Forelimb muscle (tissue), 1 donor: ENCODE measurements at places on chromosomes 7 and 10.

DNA sequence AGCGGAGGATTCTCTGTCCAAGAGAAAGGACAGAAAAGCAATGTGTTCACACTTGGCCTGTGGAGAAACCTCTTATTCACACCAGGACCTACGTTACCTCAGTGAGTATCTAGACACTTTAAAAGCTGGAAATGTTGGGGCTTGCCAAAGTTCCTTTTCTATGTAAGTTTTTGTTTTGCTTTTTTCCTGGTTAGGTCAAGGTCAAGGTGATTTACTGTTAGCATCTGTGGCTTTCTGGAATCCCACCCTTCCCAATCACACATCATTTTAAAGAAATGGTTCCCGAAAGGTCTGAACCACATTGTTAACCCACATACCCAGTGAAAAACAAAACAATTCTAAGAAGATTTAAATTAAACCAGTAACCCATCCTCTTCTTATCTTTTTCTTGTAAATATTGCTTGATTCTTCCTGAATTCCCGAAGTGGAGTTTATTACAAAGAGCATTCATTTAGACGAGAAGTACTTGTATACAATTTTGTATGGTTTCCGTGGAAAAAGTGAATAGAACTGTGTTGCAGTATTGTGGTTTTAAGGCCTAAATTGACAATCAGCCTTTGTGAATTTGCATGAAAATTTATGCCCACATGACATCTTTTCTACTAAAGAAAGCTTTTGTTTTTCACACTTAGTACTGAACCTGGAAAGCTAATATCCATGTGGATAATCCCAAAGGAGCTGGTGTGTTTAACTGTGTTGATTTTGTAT, 827.0 kb upstream of the IGFBP3 start:
- DNase-seq = no peak

DNA sequence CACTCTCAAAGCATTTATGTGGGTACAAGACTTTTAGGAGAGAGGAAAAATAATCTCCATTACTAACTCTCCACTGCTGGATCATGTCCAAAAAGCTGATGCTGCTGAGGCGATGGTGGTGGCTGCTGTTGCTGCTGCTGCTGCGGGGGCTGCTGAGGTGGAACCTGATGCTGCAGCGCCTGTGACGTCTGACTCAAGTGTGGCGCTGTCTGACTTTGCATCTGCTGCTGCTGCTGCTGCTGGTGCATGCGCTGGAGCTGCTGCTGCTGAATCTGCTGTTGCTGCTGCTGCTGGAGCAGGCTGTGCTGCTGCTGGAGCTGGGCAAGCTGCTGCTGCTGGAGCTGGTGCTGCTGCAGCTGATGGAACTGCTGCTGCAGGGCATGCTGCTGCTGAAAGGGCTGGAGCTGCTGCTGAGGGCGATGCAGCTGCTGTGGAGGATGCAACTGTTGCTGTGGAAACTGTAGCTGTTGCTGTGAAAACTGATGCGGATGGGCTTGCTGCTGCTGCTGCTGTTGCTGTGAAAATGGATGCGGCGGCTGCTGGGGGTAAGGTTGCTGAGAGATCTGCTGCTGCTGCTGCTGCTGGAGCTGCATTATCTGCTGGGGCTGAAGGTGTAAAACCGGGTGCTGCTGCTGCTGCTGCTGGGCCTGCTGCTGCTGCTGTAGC, 34.5 kb downstream of the PAXIP1 start:
- DNase-seq = no peak

GRCh38 chr10:72682638-72683037, 9.3 kb upstream of the MCU start:
- DNase-seq = no peak

DNA sequence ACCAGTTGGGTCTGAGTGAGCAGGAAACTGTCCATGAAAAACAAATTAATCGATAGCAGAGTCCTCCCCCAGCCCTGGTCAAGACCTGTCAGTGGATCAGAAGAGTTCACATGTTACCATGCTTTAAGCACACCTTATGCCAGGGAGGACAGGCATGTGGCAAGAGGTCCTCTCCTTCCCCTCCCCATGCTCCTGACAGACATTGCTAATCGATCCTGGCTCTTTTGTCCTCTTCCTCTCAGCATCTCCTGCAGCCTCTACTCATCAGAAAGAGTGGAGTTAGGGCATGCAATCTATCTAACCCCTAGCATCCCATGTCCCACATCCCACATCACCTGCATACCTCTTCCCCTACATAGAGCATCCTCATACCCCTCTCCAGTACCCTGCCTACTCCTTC, 117.1 kb upstream of the TCF7L2 start:
- DNase-seq = no peak

DNA sequence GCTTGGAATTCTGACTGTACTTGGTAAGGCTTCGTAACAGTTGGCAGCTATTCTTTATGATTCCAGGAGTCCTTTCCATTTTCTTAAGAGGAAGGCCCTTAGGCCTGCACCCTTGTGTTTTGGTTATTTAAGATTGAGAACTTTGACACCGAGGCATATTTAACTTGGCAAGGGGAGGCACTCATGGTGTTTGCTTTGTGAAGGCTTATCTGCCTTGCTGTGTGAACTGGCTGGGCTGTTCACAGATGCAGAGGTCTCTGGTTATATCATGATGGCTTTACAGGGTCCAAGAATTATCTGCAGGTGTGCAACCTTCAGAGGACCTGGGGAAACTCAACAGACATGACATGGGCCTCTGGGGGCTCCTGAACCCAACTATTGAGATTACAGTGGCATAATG, 833 bp upstream of the PNLIPRP1 start:
- DNase-seq = no peak

GRCh38 chr7:128829391-128830166, 627 bp upstream of the FLNC start:
- DNase-seq = no peak

GRCh38 chr10:6924166-6924565, 344.1 kb upstream of the PRKCQ start:
- DNase-seq = no peak

GRCh38 chr10:128377988-128378387, 251.8 kb upstream of the MKI67 start:
- DNase-seq = no peak
